ENCODE measurements at places on chromosomes 4 and X. TPM values are rescaled to one million over a fixed set of nuclear protein-coding genes. Genes with fewer than 3 reads are reported as not detected.

The SORBS2 gene
- 11.8 TPM for total RNA-seq

- DNase-seq, result peak; percentile 38
Measured at GRCh38 chr4:153684182-153684970, at the start of gene TLR2. Gene TLR2 (plus strand): TSS chr4:153684280. CDS start chr4:153702908, 18,628 bp downstream.

GRCh38 chrX:52166840-52167239, 17.8 kb upstream of the MAGED4 start:
- no peak for DNase-seq

- no peak for DNase-seq
Measured at GRCh38 chrX:109312757-109313156, 169.1 kb downstream of the GUCY2F start.

The MAGEA10 gene
- total RNA-seq, result 0.60 TPM

The PCYT1B gene
- total RNA-seq, result 0.84 TPM

GRCh38 chrX:132004728-132005127, 18.4 kb upstream of the STK26 start:
- peak; percentile 7 for DNase-seq

- no peak for DNase-seq
Measured at GRCh38 chr4:144646523-144647094, 653 bp downstream of the HHIP start.

GRCh38 chr4:76384052-76384451, 36.9 kb downstream of the CCDC158 start:
- DNase-seq, result peak; percentile 77

GRCh38 chr4:72312032-72312650, 256.9 kb downstream of the ADAMTS3 start:
- DNase-seq, result peak; percentile 85

All from RPMI7951 (cell line).